B cell (primary cell): ENCODE measurements at places on chromosomes 7 and 10.

DNA sequence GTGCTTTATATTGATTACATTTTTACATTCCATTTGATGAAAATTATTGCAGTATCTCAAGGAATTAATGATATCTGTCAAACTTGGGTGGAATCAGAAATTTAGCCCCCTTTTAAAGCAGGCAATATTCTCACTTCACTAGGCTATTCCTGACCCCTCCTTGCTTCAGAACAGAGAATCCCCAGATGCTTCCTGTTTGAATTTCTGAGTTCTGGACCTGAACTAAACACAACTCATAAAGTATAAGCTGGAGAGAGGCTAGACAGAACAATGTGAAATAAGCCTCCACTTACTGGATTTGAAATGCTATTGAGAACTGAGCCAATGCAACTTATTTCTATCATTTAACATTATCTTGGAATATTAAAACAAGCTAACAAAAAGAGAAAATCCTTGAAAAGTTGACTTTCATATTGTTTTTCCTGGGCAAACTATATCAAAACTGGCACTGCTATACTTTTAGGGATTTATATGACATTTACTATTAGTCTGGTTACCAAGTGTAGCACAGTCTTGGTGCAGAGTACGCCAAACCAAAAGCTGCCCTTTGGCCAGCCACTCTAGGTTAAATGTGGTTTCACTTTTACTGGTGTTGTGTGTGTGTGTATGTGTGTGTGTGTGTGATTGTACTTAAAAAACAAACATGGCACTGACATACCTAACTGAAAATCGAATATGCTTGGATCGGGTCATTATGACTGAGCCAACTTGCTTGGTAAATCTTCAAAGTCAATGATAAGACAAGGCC is 19.0 kb upstream of the AGMO start:
- DNase-seq, result no peak
- no peaks in the 10 kb centered on the region for H3K4me1 ChIP-seq
- H3K36me3 ChIP-seq, result no peaks in the 10 kb centered on the region
- H3K27me3 ChIP-seq, result no peaks in the 10 kb centered on the region
- H3K27ac ChIP-seq, result no peak overlapping the region

- no peak for DNase-seq
- H3K27me3 ChIP-seq, result no peaks in the 10 kb centered on the region
- no peaks in the 10 kb centered on the region for H3K36me3 ChIP-seq
- H3K4me1 ChIP-seq, result peaks cover 6% of the 10 kb centered on the region
Observed at GRCh38 chr10:119250641-119251314, 43.4 kb downstream of the GRK5 start.

- no peak overlapping the region for H3K27ac ChIP-seq
- H3K27me3 ChIP-seq, result no peaks in the 10 kb centered on the region
- H3K4me1 ChIP-seq, result no peaks in the 10 kb centered on the region
- H3K4me3 ChIP-seq, result no peak overlapping the region
Observed at GRCh38 chr7:157795643-157796042, 458.8 kb downstream of the DNAJB6 start.

DNA sequence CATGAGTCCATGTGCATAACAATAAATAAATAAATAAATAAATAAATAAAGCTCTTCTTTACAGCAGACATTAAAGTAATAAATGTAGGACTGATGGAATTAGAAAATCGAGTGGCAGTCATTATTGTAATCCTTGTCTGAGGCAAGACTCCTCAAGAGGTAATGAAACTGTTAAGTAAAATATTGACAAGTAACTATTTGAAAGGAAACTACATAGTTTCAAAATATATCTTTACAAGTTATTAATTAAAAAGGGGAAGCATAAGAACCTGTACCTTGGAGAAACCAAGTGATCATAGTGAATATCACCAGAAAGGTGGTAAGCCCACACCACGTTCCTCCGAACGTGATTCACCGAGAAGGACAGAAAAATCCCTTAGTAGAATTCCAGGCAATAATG is 285.6 kb upstream of the SORCS1 start:
- peaks cover 25% of the 10 kb centered on the region for H3K4me1 ChIP-seq
- no peak overlapping the region for H3K27ac ChIP-seq
- no peak overlapping the region for H3K4me3 ChIP-seq
- DNase-seq, result no peak

- no peaks in the 10 kb centered on the region for H3K4me1 ChIP-seq
- H3K36me3 ChIP-seq, result no peaks in the 10 kb centered on the region
- DNase-seq, result no peak
- H3K27me3 ChIP-seq, result no peaks in the 10 kb centered on the region
- no peak overlapping the region for H3K4me3 ChIP-seq
Observed at GRCh38 chr7:51180092-51180491, 136.5 kb downstream of the COBL start.

- H3K4me3 ChIP-seq, result no peak overlapping the region
- H3K27ac ChIP-seq, result no peak overlapping the region
- peak; percentile 60 for DNase-seq
- H3K27me3 ChIP-seq, result no peaks in the 10 kb centered on the region
- H3K4me1 ChIP-seq, result peaks cover 29% of the 10 kb centered on the region
Observed at GRCh38 chr10:75014516-75015230, 96.8 kb upstream of the SAMD8 start.

- no peaks in the 10 kb centered on the region for H3K36me3 ChIP-seq
- DNase-seq, result peak; percentile 66
- H3K27me3 ChIP-seq, result no peaks in the 10 kb centered on the region
- no peaks in the 10 kb centered on the region for H3K4me1 ChIP-seq
- H3K4me3 ChIP-seq, result no peak overlapping the region
- no peak overlapping the region for H3K27ac ChIP-seq
Observed at GRCh38 chr7:23712368-23713284, 2.6 kb downstream of the STK31 start.

- H3K4me1 ChIP-seq, result no peaks in the 10 kb centered on the region
- no peaks in the 10 kb centered on the region for H3K27me3 ChIP-seq
- DNase-seq, result no peak
- H3K4me3 ChIP-seq, result no peak overlapping the region
- no peak overlapping the region for H3K27ac ChIP-seq
Observed at GRCh38 chr7:146831875-146832274, 715.3 kb downstream of the CNTNAP2 start.

DNA sequence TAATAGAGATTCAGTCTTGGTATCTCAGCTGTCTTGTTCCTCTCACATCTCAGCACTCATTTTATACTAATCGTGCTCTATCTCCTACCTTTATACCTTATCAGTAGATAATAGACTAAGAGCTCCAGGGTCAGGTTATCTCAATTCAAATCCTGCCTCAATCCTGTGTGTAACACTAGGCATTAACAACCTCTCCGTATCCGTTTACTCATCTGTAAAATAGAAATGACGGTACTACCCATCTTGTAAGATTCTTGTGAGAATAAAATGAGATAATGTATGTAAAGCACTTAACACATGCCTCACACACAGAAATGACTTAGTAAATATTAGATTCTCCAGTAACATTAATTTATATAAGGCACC is 622 bp upstream of the P4HA1 start:
- peaks cover 18% of the 10 kb centered on the region for H3K4me1 ChIP-seq
- H3K27me3 ChIP-seq, result no peaks in the 10 kb centered on the region
- DNase-seq, result no peak
- H3K36me3 ChIP-seq, result no peaks in the 10 kb centered on the region
- peak overlapping the region; percentile 98 for H3K4me3 ChIP-seq

DNA sequence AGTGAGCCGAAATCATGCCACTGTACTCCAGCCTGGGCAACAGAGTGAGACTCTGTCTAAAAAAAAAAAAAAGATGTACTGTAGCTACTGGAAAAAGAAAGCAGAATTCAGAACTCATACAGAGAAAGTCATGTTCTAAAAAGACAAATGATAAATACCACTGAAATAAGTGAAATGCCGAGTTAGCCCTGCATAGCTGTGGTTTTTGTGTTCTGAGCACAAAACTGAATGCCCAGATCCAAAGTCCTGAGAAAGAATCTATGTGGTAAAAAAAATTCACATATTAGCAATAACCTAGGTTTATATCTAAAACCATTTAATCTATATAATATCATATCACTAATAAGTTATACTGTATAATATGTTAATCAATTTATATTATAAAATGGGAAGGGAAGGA is 29.3 kb upstream of the HECW1 start:
- no peaks in the 10 kb centered on the region for H3K4me1 ChIP-seq
- no peak overlapping the region for H3K4me3 ChIP-seq
- DNase-seq, result no peak
- no peak overlapping the region for H3K27ac ChIP-seq
- no peaks in the 10 kb centered on the region for H3K27me3 ChIP-seq
- H3K36me3 ChIP-seq, result no peaks in the 10 kb centered on the region

- H3K27me3 ChIP-seq, result no peaks in the 10 kb centered on the region
- DNase-seq, result no peak
- no peak overlapping the region for H3K4me3 ChIP-seq
- H3K27ac ChIP-seq, result no peak overlapping the region
Observed at GRCh38 chr10:49070701-49071100, 44.6 kb downstream of the VSTM4 start.

DNA sequence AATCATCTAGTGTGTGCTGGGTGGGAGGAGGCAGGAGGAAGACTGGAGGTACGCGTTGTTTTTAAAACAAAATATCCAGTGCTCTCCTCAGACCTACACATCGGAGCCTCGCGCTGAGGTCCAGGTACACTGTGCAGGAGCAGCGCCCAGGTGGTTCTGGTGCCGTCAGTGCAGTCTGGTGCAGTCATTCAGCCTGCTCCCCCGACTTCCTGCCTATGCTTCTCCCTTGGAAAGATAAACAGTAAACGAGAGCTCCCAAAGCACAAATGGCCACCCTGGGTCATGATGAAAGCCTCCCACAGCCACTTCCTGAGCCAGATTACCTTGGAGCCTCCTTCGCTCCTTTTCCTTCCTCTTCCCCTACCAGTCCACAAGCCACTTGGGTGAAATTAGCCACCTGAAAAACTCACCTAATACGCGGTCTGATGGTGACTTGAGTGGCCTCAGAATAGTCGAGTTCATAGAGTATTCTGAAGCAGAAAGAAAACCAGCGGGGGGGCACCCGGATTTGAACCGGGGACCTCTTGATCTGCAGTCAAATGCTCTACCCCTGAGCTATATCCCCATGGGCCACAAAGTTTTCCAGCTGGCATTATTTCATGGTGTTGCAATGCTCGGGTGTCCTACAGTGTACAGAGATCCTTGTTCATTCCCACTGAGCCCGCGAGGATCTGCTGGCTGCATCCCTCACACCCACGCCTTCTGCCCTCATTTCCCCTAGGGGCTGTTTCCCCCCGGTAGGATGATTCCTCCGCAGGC is 82.5 kb downstream of the ZNF467 start:
- no peaks in the 10 kb centered on the region for H3K36me3 ChIP-seq
- no peak overlapping the region for H3K27ac ChIP-seq
- peaks cover 27% of the 10 kb centered on the region for H3K27me3 ChIP-seq
- H3K4me1 ChIP-seq, result no peaks in the 10 kb centered on the region
- no peak for DNase-seq
- H3K4me3 ChIP-seq, result no peak overlapping the region

- H3K4me1 ChIP-seq, result no peaks in the 10 kb centered on the region
- H3K36me3 ChIP-seq, result peaks cover 39% of the 10 kb centered on the region
- no peak for DNase-seq
- no peak overlapping the region for H3K4me3 ChIP-seq
- H3K27ac ChIP-seq, result no peak overlapping the region
Observed at GRCh38 chr10:124007102-124007772, 86.2 kb downstream of the CHST15 start.

GRCh38 chr10:97584060-97584797 is at the start of gene HOGA1:
Gene HOGA1, plus strand, starts transcription at chr10:97584389. Its CDS starts 315 bp downstream, at chr10:97584704.
- H3K27ac ChIP-seq, result no peak within 1 kb of the TSS
- DNase-seq, result no peak
- H3K27me3 ChIP-seq, result no peaks in the 10 kb centered on the region
- H3K36me3 ChIP-seq, result no peaks in the 10 kb centered on the region
- no peaks in the 10 kb centered on the region for H3K4me1 ChIP-seq

- H3K4me1 ChIP-seq, result peaks cover 20% of the 10 kb centered on the region
- no peaks in the 10 kb centered on the region for H3K36me3 ChIP-seq
- no peak overlapping the region for H3K27ac ChIP-seq
Observed at GRCh38 chr10:69222157-69223027, 2.3 kb downstream of the HKDC1 start.

GRCh38 chr10:32077896-32078485 is 21.8 kb upstream of the KIF5B start:
- no peaks in the 10 kb centered on the region for H3K4me1 ChIP-seq
- H3K27me3 ChIP-seq, result no peaks in the 10 kb centered on the region
- no peak overlapping the region for H3K4me3 ChIP-seq
- no peak overlapping the region for H3K27ac ChIP-seq

GRCh38 chr10:105342606-105343005 is 701.5 kb downstream of the SORCS3 start:
- H3K27me3 ChIP-seq, result no peaks in the 10 kb centered on the region
- H3K4me1 ChIP-seq, result no peaks in the 10 kb centered on the region
- H3K36me3 ChIP-seq, result no peaks in the 10 kb centered on the region
- H3K4me3 ChIP-seq, result no peak overlapping the region
- H3K27ac ChIP-seq, result no peak overlapping the region

DNA sequence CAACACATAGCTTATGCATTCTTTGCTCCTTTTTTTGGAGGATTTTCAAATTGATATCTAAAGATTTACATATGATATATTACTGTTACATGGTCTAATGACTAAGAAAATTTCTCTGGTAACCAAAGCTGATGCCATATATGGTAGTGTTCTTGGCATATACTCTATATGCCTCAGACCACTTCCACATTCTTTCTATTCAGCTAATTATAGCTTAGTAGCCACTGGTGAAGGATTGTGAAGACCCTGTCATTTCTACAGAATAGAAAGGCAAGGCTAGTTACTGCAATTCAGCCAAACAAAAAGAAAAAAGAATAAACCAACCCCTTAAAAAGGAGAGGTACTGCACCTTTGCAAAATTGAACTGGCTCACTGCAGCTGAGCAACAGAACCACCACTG is 3.7 kb downstream of the PURB start:
- no peaks in the 10 kb centered on the region for H3K27me3 ChIP-seq
- peaks cover 48% of the 10 kb centered on the region for H3K4me1 ChIP-seq
- H3K36me3 ChIP-seq, result no peaks in the 10 kb centered on the region
- peak overlapping the region; percentile 4 for H3K27ac ChIP-seq

DNA sequence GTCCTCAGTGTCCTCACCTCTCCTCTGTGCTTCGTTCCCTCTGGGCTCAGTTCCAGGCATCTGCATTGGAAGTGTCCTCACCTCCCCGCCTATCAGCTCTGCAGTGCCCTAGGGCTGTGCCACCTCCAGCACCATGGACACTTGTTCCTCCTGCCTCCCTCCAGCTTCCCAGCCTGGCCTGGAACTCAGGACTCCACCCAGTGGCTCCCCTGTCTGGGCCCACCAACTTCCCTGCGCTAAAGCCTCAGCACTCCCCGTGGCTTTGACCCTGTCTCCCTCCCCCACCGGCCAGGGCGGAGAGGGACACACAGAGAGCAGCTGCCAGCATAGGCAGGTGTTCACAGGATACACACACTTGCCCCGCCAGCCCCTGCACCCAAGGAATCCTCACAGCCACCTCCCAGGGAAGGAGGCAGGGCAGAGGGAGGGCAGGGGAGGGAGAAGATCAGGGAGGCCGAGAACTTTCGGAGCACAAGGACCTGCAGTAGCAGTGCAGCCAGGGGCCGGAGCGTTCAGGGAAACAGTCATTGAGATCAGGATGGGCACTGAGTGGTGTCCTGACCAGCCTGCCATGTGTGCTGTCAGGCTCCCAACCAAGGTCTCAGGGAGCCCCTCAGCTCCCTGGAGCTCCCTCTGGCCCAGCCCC is 31.3 kb downstream of the ANXA8 start:
- no peaks in the 10 kb centered on the region for H3K36me3 ChIP-seq
- peaks cover 14% of the 10 kb centered on the region for H3K4me1 ChIP-seq
- H3K27ac ChIP-seq, result no peak overlapping the region
- DNase-seq, result no peak
- no peaks in the 10 kb centered on the region for H3K27me3 ChIP-seq

GRCh38 chr7:127413326-127413725 is 20.8 kb upstream of the ZNF800 start:
- H3K36me3 ChIP-seq, result no peaks in the 10 kb centered on the region
- peaks cover 73% of the 10 kb centered on the region for H3K4me1 ChIP-seq
- H3K27me3 ChIP-seq, result no peaks in the 10 kb centered on the region
- DNase-seq, result peak; percentile 48
